ENCODE measurements at places on chromosomes 5 and 9. TPM values are rescaled to one million over a fixed set of nuclear protein-coding genes. Genes with fewer than 3 reads are reported as not detected.

ZNF169 gene
- 10.1 TPM for polyA plus RNA-seq

OR1J2 gene
- polyA plus RNA-seq: not detected

ADAM19 gene
- 15.8 TPM for polyA plus RNA-seq

LCN15 gene
- polyA plus RNA-seq: 0.14 TPM

OLFM1 gene
- 285 TPM for polyA plus RNA-seq

RASEF gene
- polyA plus RNA-seq: 1.2 TPM

- no peaks in the 10 kb centered on the region for H3K27me3 ChIP-seq
- H3K4me1 ChIP-seq: no peaks in the 10 kb centered on the region
- DNase-seq: no peak
- H3K27ac ChIP-seq: no peak overlapping the region
- no peaks in the 10 kb centered on the region for H3K36me3 ChIP-seq
- H3K4me3 ChIP-seq: no peak overlapping the region
These were observed 59.1 kb upstream of the NIPAL4 start for GRCh38 chr5:157400741-157401495.

- no peak overlapping the region for H3K4me3 ChIP-seq
- DNase-seq: no peak
- H3K4me1 ChIP-seq: no peaks in the 10 kb centered on the region
These were observed 111.2 kb upstream of the PTGER4 start for GRCh38 chr5:40568548-40568947.

DNA sequence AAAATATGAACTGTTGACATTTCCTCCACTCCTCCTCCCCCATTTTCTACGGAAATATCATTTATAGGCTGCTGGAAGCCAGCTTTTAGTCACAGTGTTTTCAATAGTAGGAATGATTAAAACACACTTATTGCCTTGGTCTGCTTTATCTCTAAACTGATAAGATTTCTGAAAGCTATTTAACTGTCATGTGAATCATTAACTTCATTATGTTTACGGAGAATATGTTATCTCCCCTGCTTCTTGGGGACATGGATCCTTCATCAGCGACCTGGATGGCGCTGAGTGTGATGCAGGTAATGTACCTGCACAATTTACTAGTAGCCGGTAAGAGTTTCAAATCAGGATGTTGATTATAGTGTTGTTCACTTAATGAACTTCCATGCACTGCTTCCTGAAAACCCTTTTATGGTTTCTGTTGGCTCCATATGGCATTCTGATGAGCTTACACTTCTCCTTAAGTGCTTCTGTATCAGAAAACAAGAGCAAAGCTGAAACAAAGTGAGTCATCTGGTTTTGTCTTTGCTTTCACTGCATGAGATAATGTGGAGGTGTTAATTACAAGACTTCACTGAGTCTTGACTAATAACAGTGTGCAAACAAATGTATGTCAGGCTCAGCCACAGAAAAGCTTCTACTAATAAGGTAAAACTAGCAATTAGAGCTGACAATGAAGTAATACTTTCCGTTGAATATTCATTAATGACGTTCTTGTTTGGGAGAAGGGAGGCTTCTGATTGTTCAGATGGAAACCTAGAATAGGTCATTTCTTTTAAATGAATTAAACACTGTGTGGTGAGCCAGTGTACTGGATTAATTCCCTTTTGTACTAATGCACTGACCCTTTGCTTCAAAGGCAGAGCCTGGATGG lies 162.4 kb upstream of the ZNF608 start:
- no peaks in the 10 kb centered on the region for H3K36me3 ChIP-seq
- no peak for DNase-seq
- peaks cover 21% of the 10 kb centered on the region for H3K4me1 ChIP-seq
- H3K27me3 ChIP-seq: no peaks in the 10 kb centered on the region
- no peak overlapping the region for H3K27ac ChIP-seq

DNA sequence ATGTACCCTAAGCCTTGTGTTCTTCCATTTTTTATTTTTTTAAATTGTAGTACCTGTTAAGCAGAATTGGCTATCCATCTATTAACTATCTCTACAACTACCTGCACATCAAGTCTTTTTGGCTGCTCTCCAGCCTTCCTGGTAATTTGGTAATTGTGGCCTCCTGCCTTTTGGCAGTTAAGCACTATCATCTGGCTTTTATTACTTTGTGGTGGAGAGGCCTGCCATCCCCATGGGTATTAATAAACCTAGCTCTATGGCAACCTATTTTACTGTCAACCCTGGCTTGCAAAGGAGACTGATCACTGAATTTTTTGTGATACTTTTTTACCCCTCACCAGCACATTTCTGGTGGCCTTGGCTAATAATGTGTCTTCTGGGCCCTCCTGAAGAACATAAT lies 20.5 kb downstream of the SELENOP start:
- DNase-seq: no peak
- H3K4me1 ChIP-seq: no peaks in the 10 kb centered on the region
- no peak overlapping the region for H3K4me3 ChIP-seq
- H3K36me3 ChIP-seq: no peaks in the 10 kb centered on the region
- H3K27me3 ChIP-seq: no peaks in the 10 kb centered on the region

- peaks cover 51% of the 10 kb centered on the region for H3K36me3 ChIP-seq
- no peaks in the 10 kb centered on the region for H3K27me3 ChIP-seq
- H3K27ac ChIP-seq: no peak overlapping the region
- peaks cover 21% of the 10 kb centered on the region for H3K4me1 ChIP-seq
- no peak for DNase-seq
These were observed 83.3 kb downstream of the PRRT1B start for GRCh38 chr9:131628459-131629225.

DNA sequence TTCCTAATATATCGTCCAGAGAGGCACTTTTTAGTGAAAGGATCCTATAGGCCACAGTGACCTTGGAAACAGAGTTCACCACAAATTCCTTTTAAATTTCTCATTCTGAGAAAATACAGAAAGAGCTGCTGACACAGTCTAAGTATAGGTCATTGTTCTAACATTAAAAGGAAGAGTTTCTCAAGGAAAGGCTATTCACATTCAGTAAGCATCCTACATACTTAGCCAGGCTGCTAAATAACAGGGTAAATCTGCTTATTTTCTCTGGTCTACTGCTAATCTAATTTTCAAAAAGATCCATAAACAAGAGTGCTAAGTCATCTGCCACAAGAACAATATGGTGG lies 313.7 kb downstream of the PDE4D start:
- H3K4me3 ChIP-seq: no peak overlapping the region
- DNase-seq: no peak
- H3K27ac ChIP-seq: peak overlapping the region; percentile 17

GRCh38 chr5:33788922-33789566 lies 102.7 kb downstream of the ADAMTS12 start:
- no peak for DNase-seq
- no peaks in the 10 kb centered on the region for H3K27me3 ChIP-seq
- no peak overlapping the region for H3K27ac ChIP-seq
- H3K36me3 ChIP-seq: no peaks in the 10 kb centered on the region

GRCh38 chr5:761854-762710 lies 22.4 kb downstream of the ZDHHC11B start:
- H3K27me3 ChIP-seq: no peaks in the 10 kb centered on the region
- no peak overlapping the region for H3K4me3 ChIP-seq
- H3K4me1 ChIP-seq: peaks cover 40% of the 10 kb centered on the region

DNA sequence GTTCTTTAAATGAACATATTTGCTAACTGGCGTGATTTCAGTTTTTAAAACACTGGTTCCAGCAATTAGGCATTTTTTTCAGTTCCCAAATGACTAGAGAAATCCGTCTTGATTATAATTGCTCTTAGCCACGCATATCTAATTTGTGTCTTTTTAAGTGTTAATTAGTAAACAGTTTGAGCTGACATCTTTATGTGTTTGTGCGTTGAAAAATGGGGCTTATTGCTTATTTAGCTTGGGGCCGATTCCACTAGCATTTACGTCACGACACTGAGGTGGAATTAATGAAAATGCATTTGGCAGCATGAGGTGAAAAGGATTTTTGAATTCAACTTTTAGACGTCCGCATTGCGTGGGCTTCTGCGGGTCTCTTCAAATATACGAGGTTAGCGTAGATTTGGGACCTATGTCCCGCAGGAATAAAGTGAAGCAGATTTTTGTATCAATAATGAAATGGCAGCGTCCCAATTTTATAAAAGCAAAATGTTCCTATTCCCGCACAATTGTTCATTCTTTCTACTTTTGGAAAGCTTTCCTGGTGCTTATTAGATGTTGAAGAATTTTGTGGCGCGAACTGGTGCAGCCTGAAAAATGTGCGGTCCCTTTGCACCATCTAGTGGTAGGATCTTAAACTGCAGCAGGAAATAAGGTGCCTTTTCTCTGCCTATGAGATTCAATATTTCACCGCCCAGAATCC lies 122.7 kb upstream of the LMX1B start:
- H3K27ac ChIP-seq: no peak overlapping the region
- peaks cover 41% of the 10 kb centered on the region for H3K36me3 ChIP-seq
- H3K4me3 ChIP-seq: no peak overlapping the region
- peaks cover 16% of the 10 kb centered on the region for H3K4me1 ChIP-seq
- H3K27me3 ChIP-seq: no peaks in the 10 kb centered on the region
- peak; percentile 93 for DNase-seq

GRCh38 chr5:159146839-159147238 lies 47.1 kb upstream of the EBF1 start:
- H3K27me3 ChIP-seq: no peaks in the 10 kb centered on the region
- H3K4me3 ChIP-seq: no peak overlapping the region
- no peaks in the 10 kb centered on the region for H3K36me3 ChIP-seq
- H3K4me1 ChIP-seq: no peaks in the 10 kb centered on the region

- no peak for DNase-seq
- H3K4me1 ChIP-seq: peaks cover 4% of the 10 kb centered on the region
- no peak overlapping the region for H3K4me3 ChIP-seq
- no peaks in the 10 kb centered on the region for H3K36me3 ChIP-seq
- no peak overlapping the region for H3K27ac ChIP-seq
These were observed 110.1 kb downstream of the SIL1 start for GRCh38 chr5:139088024-139088423.

- no peak for DNase-seq
- H3K27ac ChIP-seq: peak overlapping the region; percentile 60
- no peaks in the 10 kb centered on the region for H3K27me3 ChIP-seq
- H3K36me3 ChIP-seq: peaks cover 50% of the 10 kb centered on the region
- H3K4me3 ChIP-seq: no peak overlapping the region
- H3K4me1 ChIP-seq: peaks cover 88% of the 10 kb centered on the region
These were observed 14.2 kb upstream of the RALGDS start for GRCh38 chr9:133135146-133135745.

DNA sequence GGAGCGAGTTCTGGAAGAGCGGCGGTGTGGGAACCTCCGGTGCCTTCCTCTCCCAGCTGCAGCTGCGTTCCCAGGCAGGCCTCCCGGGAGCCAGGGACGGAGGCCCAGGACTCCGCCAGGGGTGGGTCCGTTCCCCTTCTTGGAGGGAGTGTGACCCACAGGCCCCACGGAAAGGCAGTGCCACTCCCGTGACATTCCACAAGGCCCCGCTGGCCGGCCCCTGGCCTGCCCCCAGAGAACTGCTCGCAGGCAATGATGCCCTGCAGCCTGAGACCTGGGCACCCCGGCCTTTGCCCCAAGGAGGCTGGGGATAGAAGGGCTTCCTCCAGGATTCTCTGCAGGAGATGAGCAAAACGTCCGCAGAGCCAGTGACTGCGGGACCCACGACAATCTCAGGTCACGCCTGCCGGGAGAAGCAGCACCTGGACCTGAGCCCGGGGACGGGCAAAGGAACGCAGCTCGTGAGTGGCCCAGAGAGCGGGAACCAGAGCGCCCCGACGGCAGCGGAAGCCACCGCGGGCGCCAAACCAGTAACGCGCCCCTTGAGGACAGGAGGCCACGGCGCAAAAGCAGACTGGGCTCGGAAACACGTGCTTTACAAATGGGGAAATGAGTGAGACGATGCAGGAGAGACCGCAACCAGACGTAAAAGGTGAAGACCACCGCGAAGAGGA lies 9.3 kb downstream of the OBP2B start:
- DNase-seq: no peak
- no peaks in the 10 kb centered on the region for H3K36me3 ChIP-seq
- H3K27me3 ChIP-seq: peaks cover 2% of the 10 kb centered on the region
- no peak overlapping the region for H3K27ac ChIP-seq

GRCh38 chr5:2253040-2253975 lies 370.6 kb upstream of the IRX4 start:
- H3K27ac ChIP-seq: no peak overlapping the region
- H3K4me1 ChIP-seq: no peaks in the 10 kb centered on the region
- H3K27me3 ChIP-seq: no peaks in the 10 kb centered on the region
- no peaks in the 10 kb centered on the region for H3K36me3 ChIP-seq

DNA sequence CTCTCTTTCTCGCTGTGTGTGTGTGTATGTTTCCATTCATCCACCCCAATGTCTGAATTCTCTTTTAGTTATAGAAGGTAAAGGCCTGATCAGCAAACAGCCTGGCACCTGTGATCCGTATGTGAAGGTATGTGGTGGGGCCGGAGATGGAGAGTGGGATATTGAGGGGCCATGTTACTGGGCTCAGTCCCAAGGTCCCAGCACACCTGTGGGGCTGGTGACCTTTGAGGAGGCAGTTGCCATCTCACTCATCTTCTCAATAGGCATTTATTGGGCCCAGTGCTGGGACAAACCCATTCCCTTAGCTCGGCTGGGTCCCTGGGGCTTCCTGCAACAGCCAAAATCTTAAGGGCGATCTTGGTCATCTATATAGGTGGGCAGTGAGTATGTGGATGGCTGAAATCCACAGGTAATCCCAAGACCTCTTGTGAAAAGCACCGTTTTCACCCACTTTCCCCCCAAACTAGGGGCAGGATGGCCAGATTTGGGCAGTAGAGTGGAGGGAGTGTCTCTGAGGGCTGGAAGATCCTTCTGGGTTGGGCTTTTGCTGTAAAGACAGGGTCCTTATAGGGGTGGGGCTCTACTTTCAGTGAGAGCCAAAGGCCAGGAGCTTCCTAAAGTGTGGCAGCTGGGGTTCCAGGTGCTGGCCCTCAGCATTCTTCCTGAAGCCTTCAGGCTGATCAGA lies 19.6 kb downstream of the RGS3 start:
- H3K27ac ChIP-seq: no peak overlapping the region
- H3K36me3 ChIP-seq: no peaks in the 10 kb centered on the region
- H3K4me3 ChIP-seq: no peak overlapping the region
- DNase-seq: no peak
- H3K4me1 ChIP-seq: peaks cover 18% of the 10 kb centered on the region

DNA sequence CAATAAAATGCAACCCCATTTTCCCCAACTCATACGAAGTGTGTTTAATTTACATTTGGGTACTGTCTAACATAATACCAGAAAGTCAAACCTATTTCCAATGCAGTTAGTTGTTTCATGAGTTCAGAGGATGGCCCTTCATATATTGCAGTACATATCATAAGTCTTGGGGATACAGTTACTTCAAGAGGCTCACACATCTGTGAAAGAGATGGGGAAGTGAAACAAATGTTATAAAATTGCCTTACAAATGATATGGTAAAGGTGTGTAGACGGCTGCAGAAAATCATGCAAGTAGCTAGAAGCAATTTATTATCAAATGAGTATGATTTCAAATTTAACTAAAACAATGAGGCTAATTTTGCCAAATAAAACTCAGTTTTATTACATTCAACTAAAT lies 219.0 kb upstream of the CDH12 start:
- no peaks in the 10 kb centered on the region for H3K4me1 ChIP-seq
- no peak overlapping the region for H3K27ac ChIP-seq
- no peak for DNase-seq
- no peaks in the 10 kb centered on the region for H3K36me3 ChIP-seq
